ENCODE measurements at places on chromosomes 13 and 19.
A peak's percentile ranks its signal among the peaks of the same experiment; 100 is the strongest.

DNA sequence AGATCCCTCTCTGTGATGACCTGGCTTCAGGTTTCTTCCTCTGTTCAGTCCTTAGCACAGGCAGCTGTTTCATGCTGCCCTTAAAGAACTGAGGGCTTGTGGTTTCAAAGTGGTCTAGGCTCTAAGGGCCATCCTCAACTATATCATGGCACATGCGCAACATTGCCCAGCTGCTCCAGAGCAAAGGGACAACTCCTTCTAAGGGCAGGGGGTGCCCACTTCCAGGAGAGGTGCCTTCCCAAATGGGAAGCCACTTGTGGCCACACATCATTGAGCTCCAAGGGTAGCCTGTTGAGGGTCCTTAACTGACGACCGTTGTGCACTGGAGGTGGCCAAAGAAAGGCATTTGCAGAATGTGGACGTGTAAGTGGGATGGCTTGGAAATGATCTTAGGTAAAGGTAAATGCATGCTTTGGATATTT is 7.3 kb downstream of the GPR183 start:
- DNase-seq: no peak

- no peak for DNase-seq
Measured at GRCh38 chr19:29622166-29623070, 16.3 kb downstream of the POP4 start.

DNA sequence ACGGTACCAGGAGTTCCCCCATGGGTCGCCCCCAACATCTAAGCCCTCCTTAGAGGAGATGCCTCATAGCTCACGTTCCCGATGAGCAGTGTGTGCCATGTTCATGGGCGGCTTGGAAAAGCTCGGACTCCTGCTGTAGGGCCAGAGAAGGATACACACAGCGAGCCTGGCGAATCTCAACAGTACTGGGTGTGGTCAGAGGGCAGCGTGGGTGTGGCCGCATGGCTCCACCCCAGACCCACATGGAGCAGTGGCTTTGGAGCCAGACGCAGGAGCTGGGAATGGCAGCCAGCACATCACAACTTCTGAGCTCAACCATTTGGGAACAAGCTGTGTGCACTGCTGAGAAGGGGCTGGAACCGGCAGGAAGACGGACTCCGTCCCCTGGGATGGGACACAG is 15.6 kb downstream of the CAPS start:
- no peak for DNase-seq

DNA sequence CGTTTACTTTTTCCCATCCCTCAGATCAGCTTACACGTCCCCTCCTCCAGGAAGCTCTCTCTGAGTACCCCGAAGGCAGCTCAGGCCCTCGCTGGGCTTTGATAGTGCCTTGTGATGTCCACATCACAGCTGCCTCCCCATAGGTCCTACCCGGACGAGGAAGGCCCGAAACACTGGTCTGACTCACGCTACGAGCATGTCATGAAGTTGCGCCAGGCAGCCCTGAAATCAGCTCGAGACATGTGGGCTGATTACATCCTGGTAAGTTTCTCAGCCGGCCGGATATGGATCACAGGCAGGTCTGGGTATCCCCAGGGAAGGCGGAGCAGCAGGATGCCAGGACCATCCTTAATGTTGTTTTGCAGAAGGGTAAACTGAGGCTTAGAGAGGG is 4.8 kb downstream of the COLGALT1 start:
- DNase-seq: no peak

DNA sequence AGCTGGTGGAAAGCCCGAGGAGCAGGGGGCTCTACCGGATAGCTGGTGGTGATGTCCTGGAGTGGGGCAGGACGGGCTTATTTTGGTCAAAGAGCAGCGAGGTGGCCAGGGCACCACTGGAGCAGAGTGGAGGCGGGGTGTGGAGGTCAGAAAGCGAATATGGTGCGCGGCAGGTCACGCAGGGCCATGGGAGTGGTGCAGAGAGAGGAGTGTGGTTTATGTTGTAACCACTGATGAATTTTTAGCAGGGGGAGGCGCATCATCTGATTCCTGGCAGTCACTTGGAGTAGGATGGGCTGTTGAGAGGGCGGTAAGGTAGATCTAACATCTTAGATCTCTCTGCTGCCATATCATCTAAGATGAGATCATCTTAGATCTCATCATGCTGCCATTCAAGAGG is 1.4 kb upstream of the ZNF414 start:
- DNase-seq: no peak

DNA sequence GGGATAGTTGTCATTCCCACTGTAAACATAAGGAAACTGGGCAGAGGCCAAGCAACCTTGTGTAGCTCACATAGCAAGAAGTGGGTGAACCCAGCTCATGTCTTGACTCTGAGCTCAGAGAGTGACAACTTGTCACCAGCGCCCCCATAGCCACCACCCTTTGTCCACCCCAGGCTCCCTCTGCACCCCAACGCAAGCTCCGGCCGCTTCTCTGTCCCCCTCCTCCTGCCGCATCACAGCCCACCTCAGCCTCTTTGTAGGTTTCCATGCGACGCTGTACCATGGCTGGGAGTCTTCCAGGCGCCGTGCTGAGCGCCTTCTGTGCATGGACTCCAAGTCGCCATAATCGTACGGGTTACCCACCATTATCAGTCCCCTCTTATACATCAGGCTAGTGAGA is 3.3 kb downstream of the GP6 start:
- DNase-seq: no peak

DNA sequence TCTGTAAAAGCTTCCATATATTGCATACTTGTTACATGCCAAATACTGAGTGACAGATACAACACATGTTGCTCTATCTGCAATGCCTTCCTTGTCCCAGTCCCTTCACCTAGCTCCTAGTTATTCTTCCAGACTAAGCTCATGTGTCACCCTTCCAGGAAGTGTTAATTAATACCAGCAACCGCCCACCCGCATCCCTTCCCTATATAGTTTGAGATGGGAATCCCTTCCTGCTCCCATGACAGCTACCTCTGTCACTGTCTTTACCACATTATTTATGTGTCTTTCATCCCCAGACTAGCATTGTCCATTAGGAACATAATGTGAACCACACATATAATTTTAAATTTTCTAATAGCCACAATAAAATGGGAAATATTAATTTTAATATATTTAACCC is 49.5 kb upstream of the FRY start:
- no peak for DNase-seq

DNA sequence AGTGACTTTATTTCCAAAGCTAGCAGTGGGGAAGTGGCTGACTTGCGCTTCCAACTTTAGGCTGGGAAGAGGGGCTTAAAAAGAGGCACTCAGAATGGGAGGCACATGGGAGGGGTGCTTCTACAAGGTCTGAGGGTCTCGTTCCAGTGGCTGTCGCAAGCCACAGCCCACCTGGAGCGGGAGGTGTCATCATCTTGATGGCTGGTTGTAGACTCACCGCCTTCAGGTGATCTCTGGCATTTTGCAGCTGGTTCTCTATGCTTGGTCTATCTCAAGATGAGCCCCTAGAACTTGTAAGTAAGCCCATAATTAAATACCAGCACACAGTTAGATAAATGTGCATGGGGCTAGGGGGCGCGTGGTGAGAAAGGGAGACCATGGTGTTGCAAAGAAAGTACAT is 9.2 kb downstream of the TEX29 start:
- DNase-seq: no peak

DNA sequence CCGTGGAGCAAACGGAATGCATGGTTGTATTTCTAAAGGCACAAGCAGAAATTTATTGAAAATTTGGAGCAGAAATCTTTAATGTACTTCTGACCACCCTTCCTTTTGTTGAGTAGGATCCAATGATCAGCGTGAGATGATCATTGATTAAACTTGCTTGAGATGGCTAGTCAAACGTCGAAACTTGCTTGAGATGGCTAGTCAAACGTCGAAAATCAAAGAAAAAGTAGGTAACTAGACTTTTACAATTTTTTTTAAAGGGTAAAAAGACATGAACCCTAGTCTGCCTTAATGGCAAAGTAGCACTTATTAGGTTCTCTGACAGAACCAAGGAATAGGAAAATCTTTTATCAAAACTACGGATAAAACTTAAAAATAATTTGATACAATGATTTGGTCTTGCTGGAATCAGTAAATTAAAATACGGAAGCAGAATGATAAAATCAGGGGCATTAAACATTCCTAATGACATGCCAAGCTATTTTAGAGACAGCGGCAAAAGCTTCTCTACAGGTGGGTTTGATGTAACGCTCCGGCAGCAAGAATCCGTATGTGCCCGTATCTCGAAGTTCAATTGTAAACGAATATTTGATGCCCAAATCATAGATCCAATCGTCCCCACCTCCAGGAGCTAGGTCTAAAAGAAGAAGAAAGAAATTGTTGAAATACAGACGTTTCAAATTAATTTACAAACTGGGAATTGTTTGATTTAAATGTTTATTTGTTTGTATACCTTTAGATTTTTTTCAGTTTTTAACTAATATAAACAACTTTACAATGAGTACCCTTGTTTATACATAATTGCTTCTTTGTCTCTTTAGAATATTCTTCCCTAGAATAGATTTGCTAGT is 841 bp upstream of the ZC3H13 start:
- no peak for DNase-seq

GRCh38 chr13:31538067-31539042 is 201.0 kb upstream of the RXFP2 start:
- DNase-seq: peak; percentile 2

DNA sequence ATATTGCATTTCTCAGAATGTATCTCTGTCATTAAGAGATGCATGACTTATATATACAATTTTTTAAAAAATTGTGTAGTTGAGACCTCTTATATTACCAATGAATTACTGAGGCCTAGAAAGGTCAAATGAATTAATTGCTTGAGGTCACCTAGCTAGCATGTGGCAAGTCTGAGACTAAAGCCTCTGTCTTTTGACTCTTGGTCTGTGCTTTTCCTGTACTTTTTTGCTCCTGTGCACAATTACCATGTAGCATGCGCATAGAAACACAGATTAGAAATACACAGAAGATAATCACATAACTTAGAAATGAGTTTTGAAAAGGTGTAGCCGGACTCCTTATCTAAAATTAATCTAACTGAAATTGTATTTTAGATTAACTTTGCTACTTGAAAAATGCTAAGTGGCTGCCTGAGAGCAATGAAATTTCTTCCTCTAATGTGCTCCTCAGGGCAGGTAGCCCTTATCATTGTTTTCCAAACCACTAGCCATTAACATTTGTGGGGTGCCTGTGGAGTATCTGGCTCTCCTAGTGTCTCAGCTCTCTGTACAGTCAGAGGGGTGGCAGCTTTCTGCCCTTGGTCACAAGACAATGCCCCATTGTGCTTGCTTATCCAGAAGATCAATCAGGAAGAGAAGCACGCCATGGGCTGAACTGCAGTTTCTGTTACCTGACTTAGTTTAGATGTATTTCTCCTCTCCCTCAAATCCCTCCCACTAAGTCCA is 119.6 kb downstream of the RFC3 start:
- DNase-seq: no peak

GRCh38 chr19:50705422-50706019 is 14.1 kb downstream of the SHANK1 start:
- DNase-seq: peak; percentile 65

DNA sequence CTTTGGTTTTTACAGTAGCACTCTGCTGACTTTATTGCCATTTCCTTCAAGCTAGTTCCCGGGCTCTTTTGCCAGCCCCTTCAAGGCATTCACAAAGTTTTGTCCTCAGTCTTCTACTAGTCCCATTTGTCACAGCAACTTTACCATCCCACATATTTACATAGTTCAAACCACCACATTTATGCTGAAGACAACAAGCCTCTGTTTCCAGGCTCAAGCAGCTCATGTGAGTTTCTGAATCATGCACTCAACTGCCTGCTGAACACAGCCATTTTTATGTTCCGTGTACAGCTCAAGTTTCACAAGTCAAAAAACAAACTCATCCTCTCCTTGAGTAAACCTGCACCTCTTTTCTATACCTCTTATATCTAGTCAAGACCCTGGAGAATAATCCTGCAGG is 977.0 kb upstream of the SLC10A2 start:
- no peak for DNase-seq

DNA sequence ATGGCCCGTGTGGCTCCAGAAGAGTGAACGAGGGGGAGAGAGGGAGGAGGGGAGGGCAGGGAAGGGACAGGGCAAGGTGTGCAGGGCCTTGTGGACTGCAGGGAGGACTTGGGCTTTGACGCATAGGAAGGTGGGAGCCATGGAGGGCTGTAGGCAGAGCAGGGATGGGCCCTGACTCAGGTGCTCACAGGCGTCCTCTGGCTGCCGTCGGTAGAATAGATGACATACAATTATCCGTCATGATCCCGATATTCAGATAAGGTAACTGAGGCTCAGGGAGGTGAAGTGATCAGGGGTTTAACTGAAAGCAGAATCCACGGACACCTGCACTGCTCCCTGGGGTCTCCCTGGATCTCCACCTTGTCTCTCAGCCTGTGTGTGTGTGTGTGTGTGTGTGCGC is 3.4 kb downstream of the C3 start:
- no peak for DNase-seq

GRCh38 chr13:110775576-110775975 is 62.1 kb downstream of the ING1 start:
- DNase-seq: no peak

DNA sequence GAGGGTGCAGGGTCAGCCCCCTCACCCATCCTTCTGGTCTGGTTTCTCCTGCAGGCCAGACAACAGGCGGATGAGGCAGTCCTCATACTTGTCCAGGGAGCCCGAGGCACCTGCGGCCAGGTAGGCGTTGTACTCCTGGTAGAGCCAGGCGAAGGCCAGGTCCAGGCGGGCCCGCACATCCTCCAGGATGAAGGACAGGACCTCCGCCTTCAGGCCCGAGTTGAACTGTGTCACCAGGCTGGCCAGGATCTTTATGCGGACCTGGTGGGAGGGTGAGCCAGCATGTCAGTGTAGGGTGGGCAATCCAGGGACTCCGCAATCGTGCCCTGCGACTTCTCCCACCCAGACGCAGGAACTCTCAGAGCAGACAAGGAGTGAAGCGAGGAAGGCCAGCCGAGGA is 13.8 kb upstream of the RSPH6A start:
- no peak for DNase-seq

GRCh38 chr13:62035981-62036380 is 620.3 kb upstream of the PCDH20 start:
- DNase-seq: no peak

GRCh38 chr19:3612901-3613741 is 6.4 kb upstream of the TBXA2R start:
- DNase-seq: no peak

DNA sequence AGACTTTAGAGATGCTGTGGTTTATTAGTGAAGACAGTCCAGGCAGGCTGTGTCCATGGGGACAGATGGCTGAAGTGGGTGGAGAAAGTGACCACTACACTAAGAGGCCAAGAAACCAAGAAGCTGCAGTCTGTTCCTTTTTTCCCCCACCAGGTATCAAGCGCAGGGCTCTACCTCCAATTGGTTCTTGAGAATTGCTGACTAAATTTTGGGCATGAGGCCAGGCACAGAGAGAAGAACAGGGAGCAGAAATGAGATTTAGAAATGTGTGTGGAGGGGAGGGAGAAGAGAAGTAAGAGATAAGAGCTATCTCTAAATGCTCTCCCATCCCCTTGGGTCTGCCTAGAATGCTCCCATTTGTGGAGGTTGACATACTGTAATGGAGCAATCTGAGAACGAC is 12.3 kb upstream of the CYSLTR2 start:
- no peak for DNase-seq

DNA sequence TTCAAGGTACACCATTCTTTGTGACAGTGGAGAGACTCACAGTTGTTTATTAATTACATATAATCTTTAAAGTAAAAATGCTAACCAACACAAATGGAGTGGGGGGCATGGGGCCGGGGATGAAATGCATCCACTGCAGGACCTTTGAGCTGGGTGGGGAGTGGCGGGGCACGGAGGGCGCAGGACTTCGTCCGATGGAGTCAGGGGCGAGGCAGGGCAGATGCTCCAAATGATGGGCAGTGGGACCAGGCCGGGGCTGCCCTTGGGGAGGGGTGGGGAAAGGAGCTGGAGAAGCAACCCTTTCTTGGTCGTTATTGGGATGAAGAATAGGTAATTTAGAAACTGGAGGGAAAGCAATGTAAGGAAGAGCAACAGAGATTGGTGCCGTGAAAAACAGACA is 220.0 kb downstream of the TEX29 start:
- DNase-seq: no peak
